ENCODE measurements at places on chromosomes 5 and 9.

GRCh38 chr5:138694146-138694545 is 59.1 kb upstream of the CTNNA1 start:
- no peak for DNase-seq

DNA sequence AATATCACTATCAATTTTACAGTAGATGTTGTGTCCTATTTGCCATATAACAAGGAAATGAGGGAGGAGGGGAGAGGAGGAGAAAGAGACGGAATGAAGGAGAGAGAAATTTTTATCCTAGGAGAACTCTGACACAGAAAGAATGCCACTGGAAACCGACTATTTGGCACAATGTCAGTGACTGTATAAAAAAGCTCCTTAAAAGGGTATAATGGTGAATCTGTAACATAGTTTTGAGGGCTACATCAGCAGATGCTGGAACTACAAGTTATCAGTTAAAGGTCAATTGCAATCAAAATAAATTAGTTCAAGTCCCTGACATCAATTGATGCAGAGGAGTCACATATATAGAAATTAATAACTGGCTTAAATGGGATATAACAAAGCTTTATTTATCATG is 5.7 kb downstream of the EDIL3 start:
- DNase-seq, result no peak

GRCh38 chr5:141611289-141611688 is 7.5 kb downstream of the DIAPH1 start:
- no peak for DNase-seq

- DNase-seq, result no peak
Measured at GRCh38 chr5:125411071-125411743, 664.8 kb upstream of the ZNF608 start.

GRCh38 chr9:133612816-133613215 is 3.6 kb upstream of the FAM163B start:
- DNase-seq, result no peak

GRCh38 chr5:15752663-15753285 is 252.8 kb downstream of the FBXL7 start:
- peak; percentile 35 for DNase-seq

- no peak for DNase-seq
Measured at GRCh38 chr9:100229136-100229535, 123.6 kb downstream of the TEX10 start.

GRCh38 chr9:17063535-17064135 is 71.2 kb upstream of the CNTLN start:
- DNase-seq, result peak; percentile 37

- DNase-seq, result no peak
Measured at GRCh38 chr9:14520341-14520740, 172.9 kb downstream of the ZDHHC21 start.

- no peak for DNase-seq
Measured at GRCh38 chr5:10607666-10608073, 43.8 kb downstream of the ANKRD33B start.

- DNase-seq, result peak; percentile 47
Measured at GRCh38 chr9:86034863-86035734, 64.3 kb downstream of the GOLM1 start.

DNA sequence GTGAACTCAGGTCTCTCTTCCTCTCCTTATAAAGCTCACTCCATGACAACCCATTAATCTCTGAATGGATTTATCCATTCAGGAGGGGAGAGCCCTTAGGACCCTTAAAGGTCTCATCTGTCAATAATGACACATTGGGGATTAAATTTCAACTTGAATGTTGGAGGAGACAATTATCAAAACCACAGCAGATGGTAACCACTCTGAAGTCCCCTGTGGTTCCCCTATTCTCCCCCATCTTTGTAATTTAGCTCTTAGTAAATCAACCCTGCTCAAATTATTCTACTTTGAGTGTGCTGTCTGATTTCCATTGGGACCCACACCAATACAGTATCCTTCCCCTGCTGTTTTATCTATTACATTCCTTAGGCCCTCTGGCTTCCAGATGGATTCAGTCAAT is 72.0 kb upstream of the RAI14 start:
- no peak for DNase-seq

- no peak for DNase-seq
Measured at GRCh38 chr5:174504266-174504726, 220.1 kb upstream of the MSX2 start.

DNA sequence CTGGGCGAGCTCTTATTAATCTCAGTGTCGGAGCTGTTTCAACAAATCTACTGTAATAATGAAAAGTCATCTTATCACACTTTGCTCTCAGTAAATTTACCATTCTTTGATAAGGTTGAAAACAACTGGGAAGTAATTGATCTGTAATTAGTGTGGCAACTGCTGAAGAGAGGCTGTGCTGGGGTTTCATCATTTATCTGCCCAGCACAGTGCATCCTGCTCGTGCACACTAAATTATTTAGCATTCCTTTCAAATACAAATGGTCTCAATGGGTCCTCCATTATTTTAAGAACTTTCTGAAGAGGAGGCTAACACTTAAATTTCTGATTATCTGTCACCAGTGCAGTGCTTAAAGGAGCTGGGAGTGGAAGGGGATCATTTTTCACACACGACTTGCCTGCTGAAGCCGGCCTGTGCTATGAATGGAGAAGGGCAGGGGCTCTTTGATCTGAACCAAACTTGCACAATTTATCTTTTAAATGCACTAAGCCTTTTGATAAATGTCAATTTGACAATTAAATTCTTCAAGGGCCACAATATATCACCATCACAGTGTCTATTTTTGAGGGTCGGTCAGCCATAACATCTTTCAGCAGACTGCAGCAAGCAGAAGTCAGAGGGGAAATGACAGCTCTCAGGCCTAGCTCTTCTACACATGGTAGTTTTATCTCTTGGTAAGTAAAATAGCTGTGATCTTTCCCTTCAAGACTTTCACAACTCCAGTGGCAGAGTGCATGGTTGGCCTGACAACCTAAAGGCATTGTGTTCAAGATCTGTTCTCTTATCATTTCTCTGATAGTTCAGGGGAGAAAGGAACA is 106.4 kb upstream of the EFNA5 start:
- DNase-seq, result no peak

DNA sequence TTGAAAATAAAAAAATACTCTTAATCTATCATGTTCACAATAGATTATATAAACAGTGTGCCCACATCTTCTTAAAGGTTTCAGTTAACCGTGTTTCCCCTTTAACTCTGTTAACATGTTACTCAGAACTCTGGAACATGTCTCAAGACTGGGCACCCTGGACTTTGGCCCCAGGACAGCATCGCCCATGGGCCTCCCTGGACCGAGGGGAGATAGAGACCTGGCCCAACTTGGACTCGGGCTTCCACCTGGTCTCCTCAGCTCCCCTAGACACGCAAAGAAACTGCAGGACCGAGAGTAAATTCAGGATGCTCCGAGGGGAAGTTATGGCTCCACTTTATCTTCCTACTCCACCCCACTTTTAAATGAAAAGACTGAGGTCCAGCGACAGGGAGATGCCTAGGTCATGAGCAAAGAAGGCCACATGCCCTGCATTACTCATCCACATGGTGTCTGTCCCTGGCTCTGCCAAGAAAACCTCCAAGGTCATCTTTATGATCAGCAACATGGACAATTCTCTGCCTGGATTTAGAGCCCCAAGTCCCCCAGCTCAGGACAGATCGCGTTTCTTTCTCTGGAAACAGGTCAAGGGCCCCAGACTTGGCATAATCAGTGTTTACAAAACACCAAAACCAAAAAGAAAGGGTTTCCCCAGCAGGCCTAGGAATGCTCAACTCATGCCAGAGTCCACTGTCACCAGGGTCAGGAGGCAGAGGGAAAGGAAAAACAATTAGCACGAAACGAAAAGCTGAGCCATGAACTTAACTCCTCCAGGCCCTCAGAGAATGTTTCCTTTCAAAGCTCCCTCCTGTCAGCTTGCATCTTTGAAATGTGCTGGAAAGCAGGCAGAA is 17.4 kb downstream of the GPX3 start:
- no peak for DNase-seq

GRCh38 chr5:6279607-6280006 is 98.7 kb downstream of the MED10 start:
- no peak for DNase-seq

- DNase-seq, result no peak
Measured at GRCh38 chr5:178241688-178242231, 9.2 kb upstream of the PHYKPL start.

GRCh38 chr5:4563400-4563799 is 576.7 kb upstream of the ADAMTS16 start:
- DNase-seq, result peak; percentile 40

GRCh38 chr5:136420168-136420898 is 55.0 kb upstream of the TRPC7 start:
- DNase-seq, result peak; percentile 66

- peak; percentile 42 for DNase-seq
Measured at GRCh38 chr9:113274474-113275156, 757 bp downstream of the CDC26 start.

GRCh38 chr5:35042781-35043180 is 5.0 kb downstream of the AGXT2 start:
- DNase-seq, result no peak

- DNase-seq, result no peak
Measured at GRCh38 chr5:122073018-122073417, 5.0 kb downstream of the LOX start.

DNA sequence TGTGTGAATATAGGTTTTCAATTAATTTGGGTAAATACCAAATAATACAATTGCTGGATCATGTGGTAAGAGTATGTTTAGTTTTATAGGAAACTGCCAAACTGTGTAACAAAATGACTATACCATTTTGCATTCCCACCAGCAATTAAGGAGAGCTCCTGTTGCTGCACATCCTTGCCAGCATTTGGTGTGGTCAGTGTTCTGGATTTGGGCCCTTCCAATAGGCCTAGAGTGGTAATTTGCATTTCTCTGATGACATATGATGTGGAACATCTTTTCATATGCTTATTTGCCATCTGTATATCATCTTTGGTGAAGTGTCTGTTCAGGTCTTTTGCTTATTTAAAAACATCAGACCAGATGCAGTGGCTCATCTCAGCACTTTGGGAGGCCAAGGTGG is 11.6 kb upstream of the RFK start:
- no peak for DNase-seq

DNA sequence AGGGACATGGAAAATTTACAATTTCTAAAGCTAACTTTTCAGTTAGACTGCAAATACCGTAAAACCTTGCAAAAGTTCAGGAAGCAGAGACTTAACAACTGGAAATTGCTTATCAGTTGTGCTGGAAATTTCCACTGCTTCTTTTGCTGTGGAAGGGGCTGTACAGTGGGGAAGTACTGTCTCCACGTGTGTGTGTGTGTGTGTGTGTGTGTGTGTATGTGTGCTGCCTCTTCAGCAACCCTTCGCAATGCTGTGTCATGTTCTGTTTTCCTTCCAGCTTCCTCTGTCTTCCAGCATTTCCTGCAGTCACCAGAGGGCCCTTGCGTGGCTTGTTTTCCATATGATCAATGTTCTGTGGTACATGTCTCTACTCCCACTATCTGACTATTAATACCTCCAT is 87.5 kb upstream of the RANBP3L start:
- no peak for DNase-seq

DNA sequence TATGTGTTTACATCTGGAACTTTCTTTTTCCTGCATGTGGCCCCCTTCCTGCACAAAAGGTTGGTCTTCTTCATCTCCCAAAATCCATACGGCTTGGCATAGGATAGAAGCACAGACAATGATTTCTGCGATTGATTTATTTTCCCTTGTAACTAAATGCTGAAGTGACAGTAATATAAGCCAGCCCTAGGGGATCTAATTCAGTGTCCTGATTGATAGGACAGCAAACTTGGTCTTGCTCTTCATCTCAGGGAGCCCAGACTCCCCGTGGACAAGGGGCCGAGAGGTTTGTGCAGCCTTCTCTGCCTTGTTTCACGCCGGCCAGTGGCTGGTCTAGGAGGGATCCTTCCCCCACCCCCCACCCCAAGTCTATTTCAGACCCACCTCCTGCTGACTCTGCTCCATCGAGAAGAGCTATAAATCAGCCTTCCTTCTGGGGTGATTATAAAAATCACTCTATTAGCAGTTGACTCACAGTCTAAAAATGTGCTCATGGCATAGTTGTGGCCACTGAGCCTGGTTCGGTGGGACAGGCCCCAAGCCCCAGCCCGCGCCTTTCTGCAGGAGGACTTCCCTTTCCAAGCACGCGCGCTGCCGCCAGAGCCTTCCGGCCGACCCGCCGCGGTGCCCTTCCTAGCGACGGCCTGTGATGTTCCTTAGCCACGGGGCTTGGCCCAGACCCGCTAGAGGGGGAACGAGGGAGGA is 89.8 kb upstream of the COL5A1 start:
- DNase-seq, result no peak

DNA sequence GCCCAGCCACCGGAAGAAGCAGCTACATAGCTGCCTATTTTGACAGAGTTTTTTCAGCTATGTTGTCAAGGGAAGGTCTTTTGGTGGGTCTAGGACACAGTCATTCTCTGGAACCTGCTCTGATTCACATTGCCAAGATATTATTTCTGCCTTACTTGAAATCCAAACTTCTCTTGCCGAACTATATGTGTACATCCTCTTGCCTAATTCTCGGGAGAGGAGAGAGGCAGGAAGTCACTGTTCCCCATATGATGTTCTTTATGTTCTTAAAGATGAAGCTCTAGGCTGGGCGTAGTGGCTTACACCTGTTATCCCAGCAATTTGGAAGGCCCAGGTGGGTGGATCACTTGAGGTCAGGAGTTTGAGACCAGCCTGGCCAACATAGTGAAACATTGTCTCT is 8.6 kb downstream of the TMEM252 start:
- DNase-seq, result no peak

- no peak for DNase-seq
Measured at GRCh38 chr5:111744455-111744854, 12.5 kb downstream of the NREP start.

- no peak for DNase-seq
Measured at GRCh38 chr9:31615966-31616365, 768.5 kb upstream of the ACO1 start.

DNA sequence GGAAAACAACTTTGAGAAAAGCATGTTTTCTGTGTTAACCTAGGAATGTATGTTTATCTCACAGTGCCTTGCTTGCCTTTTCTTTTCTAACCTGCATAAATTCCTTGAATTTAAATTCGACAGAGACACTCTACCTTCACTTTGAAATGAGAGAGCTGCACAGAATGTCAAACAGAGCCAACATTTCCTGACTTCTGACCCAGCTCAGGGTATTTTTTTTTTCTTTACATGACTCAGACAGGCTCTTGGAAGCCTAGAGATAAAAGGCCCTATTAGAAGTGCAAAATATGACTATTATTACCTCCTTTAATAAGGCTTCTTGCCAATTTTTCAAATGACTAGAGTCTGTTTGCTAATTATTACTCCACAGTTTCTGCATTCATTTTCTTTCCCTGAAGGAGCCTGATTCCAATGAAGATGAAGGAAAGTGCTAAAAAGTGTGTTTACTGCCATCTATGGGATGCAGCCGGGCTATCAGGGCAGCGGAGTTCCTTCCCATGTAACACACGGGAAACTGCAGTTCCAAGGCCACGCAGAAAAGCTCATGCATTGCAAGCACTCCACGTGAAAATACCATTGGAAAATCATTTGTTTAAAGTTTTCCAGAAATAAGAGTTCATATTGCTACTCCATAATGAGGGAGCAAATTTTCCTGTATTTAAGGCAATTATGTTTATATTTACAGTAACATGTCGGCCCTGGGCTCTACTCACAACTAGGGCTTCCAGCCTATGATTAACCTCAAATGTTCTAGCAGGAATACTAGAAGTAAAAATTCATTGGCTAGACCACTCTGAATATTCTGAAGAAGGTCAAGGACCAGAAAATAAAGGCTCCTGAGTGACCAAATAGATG is 485.6 kb downstream of the ZSWIM6 start:
- DNase-seq, result peak; percentile 46
